ENCODE measurements at places on chromosomes 5 and 9.

DNA sequence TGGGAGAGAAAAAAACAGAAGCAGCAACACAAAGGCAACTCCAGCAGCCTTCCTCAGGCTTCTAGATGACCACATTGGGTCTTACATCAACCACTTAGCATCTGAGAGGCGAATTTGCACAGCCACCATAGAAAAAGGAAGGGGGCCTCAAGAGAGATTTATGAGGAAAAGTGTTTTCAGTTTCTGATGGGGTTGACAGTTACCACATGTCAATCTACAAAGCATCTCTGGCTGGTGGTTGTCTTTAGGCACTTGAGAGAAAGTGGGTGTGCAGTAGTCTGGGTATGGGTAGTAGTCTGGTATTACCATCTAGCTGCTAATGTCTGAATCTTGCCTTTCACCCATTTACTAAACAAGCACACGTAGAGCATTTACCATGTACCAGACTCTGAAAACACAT is 137.5 kb downstream of the BAAT start:
- no peak for DNase-seq

- DNase-seq: no peak
Measured at GRCh38 chr5:133029416-133029815, 3.1 kb upstream of the ZCCHC10 start.

DNA sequence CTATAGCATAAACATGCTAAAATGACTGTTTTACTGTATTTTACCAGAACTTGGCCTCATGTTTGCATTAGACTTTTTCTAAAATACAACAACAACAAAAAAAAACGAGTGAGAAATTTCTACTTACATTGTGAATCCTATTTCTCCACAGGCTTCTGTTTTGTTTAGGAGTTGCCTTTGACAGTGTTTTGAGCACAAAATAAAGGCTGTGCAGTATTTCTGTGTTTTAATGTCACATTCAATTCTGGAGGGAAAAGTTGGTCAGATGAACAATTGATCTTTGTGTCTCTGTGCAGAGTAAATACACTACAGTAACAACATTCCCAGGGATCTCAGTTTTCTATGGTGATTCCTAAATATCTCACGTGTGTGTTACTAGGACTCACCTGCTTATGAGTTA is 131.1 kb downstream of the GPBP1 start:
- DNase-seq: no peak

- no peak for DNase-seq
Measured at GRCh38 chr9:126700903-126701812, 87.4 kb downstream of the LMX1B start.

DNA sequence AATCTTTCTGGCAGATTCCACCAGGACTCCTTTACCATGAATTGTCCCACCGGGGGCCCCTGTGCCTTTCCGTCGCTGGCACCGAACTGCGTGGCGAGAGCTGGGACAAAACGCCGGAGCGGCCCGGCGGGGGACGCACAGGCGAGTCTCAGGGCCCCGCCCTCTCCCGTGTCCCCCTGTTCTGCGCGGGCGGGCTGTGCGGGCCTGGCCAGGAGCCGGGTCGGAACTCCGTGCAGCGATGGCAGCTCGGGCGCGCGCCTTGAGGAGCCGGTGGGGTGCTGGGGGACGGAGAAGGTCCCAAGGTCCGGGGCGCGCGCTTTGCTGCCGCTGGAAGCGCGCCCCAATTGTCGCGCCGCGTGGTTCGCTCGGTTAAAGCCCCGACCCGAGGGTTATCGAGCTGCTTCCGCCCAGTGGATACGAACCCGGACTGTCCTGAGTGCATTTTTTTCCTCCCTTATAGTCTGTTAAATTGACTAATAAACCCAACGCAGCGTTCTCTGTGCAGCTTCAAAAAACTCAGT is 125.3 kb downstream of the TMEM174 start:
- DNase-seq: no peak

- no peak for DNase-seq
Measured at GRCh38 chr9:84845956-84846900, 176.7 kb downstream of the NTRK2 start.

- no peak for DNase-seq
Measured at GRCh38 chr5:17370651-17371050, 127.4 kb upstream of the TAF11L2 start.

GRCh38 chr5:90305041-90305720 is 104.4 kb downstream of the CETN3 start:
- DNase-seq: no peak

DNA sequence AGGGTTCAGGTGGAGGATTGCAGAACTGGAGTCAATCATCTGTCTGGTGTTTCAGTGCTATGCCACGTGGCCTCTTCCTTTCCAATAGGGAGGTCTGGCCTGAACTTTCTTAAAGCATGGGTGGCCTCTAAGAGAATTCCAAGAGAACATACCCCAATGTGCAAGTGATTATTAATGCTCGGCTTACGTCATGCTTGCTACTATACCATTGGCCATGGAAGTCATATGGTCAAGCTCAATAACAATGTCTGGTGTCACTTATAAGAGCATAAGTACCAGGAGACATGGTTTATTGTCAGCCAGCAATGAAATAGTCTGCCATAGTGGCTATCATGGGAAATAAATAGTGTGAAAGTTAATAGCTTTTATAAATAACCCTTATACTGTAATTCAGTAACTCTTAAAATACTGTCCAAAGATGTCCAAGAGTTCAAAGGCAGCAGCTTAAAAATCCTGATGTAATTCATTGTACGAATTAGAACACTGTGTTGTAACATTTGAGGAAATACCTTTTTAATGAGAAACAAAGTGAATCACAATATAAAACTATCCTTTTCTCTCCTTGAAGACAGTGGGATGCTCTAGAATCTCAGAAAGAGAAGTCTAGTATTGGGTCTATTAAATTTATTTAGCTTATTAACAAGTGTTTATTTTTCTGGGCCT is 355.4 kb upstream of the PRR16 start:
- DNase-seq: no peak

DNA sequence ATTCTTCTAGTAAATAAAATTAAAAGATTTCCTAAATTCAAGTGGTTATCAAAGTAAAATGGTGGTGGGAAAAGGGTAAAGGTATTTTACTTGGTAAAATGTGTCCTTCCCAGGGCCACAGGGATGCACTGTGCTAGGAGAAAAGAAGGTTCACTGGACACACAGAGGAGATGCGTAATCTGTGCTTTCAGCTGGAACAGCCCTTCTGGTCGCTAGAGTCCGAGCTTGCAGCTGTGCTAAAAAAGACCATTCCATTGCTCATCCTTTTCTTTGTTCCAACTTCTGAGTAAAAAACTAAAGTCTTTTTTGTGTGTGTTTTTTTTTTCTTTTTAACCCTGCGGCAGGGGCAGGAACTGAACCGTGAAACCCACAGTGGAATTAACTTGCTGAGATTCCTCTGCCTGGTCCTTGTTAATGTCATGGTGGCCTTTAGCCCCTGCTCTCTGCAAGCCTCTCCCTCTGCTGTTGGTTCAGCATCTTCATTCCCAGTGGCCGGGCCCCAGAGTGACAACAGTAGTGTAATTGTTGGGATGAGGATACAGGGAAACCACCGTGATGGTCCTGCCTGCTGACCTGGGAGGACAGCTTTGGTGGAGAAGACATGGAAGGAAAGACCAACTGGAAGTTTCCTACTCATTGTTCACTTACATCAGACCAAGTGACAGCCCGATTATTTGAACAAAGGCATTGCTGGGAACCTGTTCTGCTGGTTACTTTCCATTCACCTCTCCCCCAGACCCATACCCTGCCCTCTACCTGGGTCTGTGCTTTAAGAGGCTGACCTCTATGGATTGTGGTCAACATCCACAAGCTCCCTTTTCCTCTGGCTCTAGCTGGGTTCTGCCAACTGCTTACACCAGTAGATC is 31.9 kb upstream of the FSTL4 start:
- DNase-seq: no peak

- no peak for DNase-seq
Measured at GRCh38 chr9:17222932-17223331, 88.1 kb downstream of the CNTLN start.

GRCh38 chr9:123686829-123687192 is 243.1 kb downstream of the DENND1A start:
- no peak for DNase-seq

GRCh38 chr9:120326049-120326693 is 253.8 kb downstream of the CDK5RAP2 start:
- no peak for DNase-seq

DNA sequence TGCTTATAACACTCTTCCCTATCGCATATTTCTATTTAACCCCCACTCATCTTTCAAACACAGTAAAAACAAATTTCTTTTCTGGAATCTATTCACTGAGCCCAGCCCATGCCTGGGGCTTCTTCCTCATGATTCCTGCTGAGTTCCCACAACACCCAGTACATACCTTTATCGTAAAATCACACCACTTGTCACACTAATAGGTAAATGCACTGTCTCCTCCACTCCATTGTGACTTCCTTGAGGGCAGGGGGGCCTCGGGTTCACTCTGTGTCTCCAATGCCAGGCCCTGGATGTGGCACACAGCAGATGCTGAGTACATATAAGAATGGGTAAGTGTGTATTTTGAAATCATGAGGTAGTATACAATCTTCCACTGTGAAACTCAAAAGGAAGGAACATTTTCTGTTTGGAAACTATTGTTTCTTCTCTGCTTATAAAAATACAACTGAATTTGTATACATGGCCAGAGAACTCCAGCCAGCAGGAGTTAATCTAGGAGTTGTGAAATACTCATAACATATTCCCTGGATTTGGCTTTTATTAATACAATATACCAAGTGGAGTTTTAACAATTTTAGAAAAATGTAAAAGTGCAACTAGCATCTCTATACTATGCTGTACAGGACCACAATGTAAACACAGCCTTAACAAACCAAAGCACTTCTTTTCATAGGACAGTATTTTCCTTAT is 7.2 kb downstream of the PLK2 start:
- DNase-seq: no peak

- DNase-seq: no peak
Measured at GRCh38 chr5:68353605-68354004, 138.0 kb downstream of the PIK3R1 start.

GRCh38 chr5:5373351-5373989 is 49.0 kb upstream of the ICE1 start:
- no peak for DNase-seq

DNA sequence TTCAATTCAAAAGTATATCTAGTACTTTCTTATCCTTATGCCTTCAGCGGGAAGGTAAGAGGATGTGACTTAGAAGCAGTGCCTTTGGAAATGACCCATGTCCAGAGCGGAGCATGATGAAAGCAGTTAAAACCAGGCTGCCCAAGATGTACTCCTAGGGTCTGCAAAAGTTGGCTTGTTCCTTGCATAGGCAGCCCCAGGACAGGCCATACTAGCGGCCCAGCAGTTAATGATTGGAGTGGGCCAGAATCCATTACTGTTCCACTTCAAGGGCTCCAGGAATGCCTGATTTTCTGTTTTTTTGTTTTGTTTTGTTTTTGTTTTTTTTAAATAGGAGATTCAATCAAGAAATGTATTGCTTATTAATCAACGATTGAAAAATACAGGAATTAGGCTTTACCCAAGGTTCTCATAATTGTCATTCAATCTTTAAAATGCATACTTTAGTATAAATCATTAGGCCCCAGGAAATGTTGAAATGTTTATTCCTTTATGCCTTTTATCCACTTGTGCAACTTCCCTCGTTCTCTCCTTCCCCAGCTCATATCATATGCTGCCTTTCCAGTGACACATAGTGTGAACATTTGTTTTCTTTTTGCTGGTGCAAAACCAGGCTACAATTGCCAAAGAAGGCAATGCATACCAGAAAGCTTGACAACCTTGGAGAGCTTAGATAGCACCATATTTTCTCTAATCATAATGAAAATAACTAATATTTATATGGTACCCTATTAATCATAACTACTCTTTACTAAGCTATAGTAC is 190.8 kb downstream of the ARHGEF28 start:
- DNase-seq: no peak

DNA sequence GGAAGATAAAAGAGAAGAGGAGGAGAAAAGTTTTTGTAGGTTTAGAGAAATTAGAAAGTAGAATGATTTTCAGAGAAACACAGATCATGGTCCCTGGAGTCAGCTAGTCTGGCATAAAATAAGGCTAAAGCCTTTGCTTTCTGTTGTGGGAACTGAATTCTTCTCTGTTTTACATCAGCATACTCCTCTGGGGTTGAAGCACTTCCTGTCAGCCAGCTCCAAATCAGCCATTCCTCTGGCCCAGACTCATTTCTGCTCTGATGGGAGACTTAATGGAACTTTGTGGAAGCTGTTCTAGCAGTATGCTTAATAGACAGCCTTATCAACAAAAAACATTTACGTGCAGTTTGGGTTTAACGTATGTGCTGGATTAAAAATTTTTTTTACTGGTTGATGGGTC is 143.2 kb downstream of the HMHB1 start:
- DNase-seq: no peak

DNA sequence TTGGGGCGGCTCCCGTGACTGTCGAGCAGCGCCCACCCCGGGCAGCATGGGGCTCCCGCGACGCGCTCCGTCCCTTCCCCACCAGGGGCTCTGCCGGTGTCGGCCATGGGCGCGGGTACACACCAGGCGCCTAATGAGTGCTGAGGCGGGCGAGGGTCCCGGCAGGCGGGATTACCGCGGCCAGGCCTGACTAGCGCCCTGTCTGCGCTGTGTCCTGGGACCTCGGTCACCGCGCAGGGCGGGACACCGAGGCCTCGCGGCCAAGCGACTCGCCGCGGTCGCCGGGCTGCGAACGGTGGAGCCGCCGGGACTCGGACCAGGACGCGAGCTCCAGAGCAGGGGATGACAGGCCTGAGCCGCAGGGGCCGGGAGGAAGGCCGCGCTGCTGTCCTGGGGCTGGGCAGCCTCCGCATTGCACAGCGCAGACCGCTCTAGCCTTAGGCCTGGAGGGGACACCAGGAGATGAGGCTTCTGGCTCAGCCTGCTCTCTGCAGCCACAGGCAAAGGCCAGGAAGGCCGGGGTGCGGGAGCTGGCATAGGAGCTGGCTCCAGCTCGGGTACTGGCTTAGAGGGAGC is 14.1 kb downstream of the LCN10 start:
- no peak for DNase-seq

GRCh38 chr5:69281114-69281513 is 46.4 kb downstream of the CDK7 start:
- DNase-seq: no peak

DNA sequence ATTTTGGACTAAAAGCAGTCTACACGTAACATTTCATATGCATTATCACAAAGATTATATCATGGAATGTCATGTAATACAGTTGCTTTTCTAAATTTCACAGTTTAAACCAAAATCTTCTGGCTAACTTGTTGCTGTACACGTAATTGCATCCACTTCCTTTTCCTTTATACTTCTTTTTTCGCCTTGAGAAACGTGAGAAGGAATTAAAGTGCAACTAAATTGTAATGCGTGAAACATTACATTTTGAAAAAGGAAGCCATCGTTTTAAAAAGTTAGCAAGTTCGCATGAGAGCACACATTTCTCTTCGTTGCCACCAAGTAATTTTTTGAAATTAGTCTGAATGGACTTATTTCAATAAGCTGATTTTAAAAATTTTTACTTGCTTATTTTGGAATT is 80.0 kb downstream of the MEGF10 start:
- DNase-seq: no peak

GRCh38 chr9:114051706-114052105 is 26.4 kb downstream of the AMBP start:
- DNase-seq: no peak
